RPMI7951 (cell line): ENCODE measurements at places on chromosomes 7 and 10. TPM values are rescaled to one million over a fixed set of nuclear protein-coding genes. Genes with fewer than 3 reads are reported as not detected.
A peak's percentile ranks its signal among the peaks of the same experiment; 100 is the strongest.

DNA sequence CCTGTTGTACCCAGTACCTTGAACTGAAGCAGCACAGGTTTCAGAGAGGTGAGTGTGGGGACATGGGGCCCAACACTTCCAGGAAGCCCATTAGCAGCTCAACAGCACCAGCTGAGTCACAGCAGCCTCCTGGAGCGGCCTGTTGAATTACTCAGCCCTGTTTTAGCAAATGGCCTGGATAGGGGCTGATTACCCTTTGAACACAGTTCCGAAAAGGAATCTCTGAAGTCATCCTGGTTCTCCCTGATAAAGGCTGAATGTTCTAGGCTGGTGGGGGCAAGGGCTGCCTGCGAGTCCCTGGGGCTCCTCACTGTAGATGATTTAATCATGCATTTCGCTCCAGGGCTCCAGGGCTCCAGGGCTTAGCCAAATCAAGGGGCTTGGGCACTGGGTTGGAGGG is 287.5 kb downstream of the GRID1 start:
- DNase-seq, result no peak

DNA sequence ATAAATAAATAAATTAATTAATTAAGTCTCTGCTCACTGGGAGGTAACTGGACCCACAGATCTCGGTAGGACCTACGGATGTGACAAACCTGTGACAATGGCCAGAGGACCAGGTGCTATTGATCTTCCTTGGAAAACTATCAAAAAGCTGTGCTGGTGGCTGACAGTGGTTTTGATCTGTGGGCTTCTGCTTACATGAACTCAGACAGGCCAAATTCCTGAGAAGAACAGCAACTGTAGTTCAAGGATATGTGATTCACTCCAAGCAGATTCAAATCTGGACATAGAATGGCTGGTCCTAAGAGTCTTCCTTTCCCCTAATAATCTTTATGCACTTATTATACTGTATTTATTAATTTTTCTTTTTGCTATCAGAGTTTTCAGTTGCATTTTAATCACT is 80.0 kb downstream of the ATXN7L1 start:
- no peak for DNase-seq

DNA sequence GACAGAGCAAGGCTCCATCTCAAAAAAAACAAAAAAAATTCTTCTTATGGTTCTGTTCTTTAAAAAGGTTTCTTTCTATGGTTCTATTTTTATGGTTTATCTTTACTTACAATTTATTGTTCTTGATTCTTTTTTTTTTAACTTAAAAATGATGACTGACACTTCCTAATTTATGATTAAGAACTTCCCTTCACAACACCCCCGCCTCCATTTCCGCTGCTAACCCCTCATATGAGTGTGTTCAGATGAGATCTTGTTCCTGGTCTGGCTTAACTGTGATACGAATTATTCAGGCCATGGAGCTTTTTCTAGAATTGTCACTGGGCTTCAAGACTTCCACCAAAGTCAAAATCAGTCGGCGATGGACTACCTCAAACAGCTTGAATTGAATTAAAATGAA is 33.9 kb downstream of the PTER start:
- no peak for DNase-seq

DNA sequence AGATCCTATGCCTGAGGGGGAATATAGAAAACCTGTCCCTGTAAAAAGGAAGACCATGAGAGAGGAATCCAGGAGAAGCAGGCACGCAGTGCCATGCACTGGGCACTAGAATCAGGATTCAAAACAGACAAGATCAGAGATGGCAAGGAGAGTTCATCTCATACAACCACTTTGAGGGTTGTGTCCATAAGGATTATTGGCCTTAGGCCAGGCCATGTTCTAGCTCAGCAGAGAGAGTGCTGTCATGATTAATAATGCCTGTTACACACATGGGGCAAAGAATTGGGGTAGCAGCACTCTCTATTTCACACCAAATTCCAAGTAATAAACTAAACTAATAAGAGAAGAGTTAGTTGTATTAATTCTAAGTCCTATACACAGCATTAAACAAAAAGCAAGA is 29.1 kb downstream of the EZH2 start:
- peak; percentile 5 for DNase-seq

GPR26 gene
- total RNA-seq, result under 0.01 TPM in 2 replicates

LRRC18 gene
- total RNA-seq, result not detected in 2 replicates

DNA sequence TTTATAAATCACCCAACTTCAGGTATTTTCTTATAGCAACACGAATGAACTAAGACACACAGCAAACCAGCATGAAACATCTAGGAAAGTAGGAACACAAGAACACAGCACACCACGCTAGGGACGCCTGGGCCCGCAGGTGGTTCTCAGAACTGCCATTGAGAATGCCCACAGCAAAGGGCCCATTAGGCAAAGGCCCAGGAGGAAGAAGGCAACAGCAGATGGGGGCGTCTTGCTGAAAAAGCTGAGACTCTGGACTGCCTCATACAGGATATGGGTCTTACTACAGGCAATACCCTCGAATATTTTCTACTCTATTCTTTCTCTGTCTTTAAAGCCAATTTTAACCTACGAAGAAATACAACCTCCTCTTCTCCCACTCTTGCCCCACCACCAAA is 77.3 kb downstream of the PARD3 start:
- DNase-seq, result no peak

GRCh38 chr7:14275356-14275755 is 285.9 kb upstream of the ETV1 start:
- peak; percentile 11 for DNase-seq

TRIM8 gene
- total RNA-seq, result 39.3 and 52.8 TPM in 2 replicates

MSMB gene
- not detected in 2 replicates for total RNA-seq
